ENCODE measurements at places on chromosomes 12 and 14. TPM values are rescaled to one million over a fixed set of nuclear protein-coding genes. Genes with fewer than 3 reads are reported as not detected.
A peak's percentile ranks its signal among the peaks of the same experiment; 100 is the strongest.

The KLHL33 gene
- total RNA-seq = under 0.01 TPM

- H3K36me3 ChIP-seq = no peaks in the 10 kb centered on the region
- H3K27me3 ChIP-seq = peaks cover 22% of the 10 kb centered on the region
- H3K27ac ChIP-seq = no peak overlapping the region
- no peaks in the 10 kb centered on the region for H3K4me1 ChIP-seq
These were observed 22.3 kb downstream of the DYRK4 start for GRCh38 chr12:4584281-4584680.

DNA sequence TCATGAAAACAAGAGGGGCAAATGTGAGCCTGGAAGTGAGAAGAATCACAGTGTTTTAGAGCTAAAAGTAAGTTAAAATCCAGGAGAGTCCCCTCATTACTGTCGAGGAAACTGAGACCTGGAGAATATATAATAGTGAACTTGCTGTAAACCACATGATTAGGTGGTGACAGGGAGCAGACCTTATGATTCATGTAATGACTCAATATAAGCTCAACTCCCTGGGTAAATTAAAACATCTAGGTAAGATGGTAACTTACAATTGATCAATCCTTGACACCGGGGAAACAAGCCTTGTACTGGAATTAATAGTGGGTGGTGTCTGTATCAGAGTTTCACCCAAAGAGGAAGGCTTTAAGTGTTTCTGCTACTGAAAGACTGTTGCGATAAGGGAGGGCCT is 269.3 kb downstream of the SNAPC1 start:
- no peaks in the 10 kb centered on the region for H3K36me3 ChIP-seq
- H3K4me3 ChIP-seq = no peak overlapping the region
- H3K4me1 ChIP-seq = no peaks in the 10 kb centered on the region
- no peaks in the 10 kb centered on the region for H3K27me3 ChIP-seq
- no peak overlapping the region for H3K27ac ChIP-seq

- H3K27me3 ChIP-seq = no peaks in the 10 kb centered on the region
- H3K4me3 ChIP-seq = no peak overlapping the region
- peaks cover 5% of the 10 kb centered on the region for H3K4me1 ChIP-seq
- H3K36me3 ChIP-seq = no peaks in the 10 kb centered on the region
These were observed 73.9 kb downstream of the AKAP6 start for GRCh38 chr14:32403021-32403420.

The STAC3 gene
- total RNA-seq = not detected

The ZNF740 gene
- total RNA-seq = 10.4 TPM

GRCh38 chr12:126191031-126191891 is 1126.0 kb downstream of the AACS start:
- DNase-seq = no peak
- H3K4me1 ChIP-seq = no peaks in the 10 kb centered on the region
- H3K4me3 ChIP-seq = peak overlapping the region; percentile 34
- H3K27ac ChIP-seq = no peak overlapping the region
- no peaks in the 10 kb centered on the region for H3K36me3 ChIP-seq

The ADAM21 gene
- total RNA-seq = not detected

The GPRC5D gene
- not detected for total RNA-seq

- H3K27ac ChIP-seq = no peak overlapping the region
- H3K4me3 ChIP-seq = no peak overlapping the region
- no peaks in the 10 kb centered on the region for H3K36me3 ChIP-seq
- peaks cover 4% of the 10 kb centered on the region for H3K4me1 ChIP-seq
- H3K27me3 ChIP-seq = no peaks in the 10 kb centered on the region
These were observed 18.8 kb upstream of the GAS2L3 start for GRCh38 chr12:100554608-100555077.

- no peak overlapping the region for H3K27ac ChIP-seq
- H3K4me3 ChIP-seq = no peak overlapping the region
- peaks cover 10% of the 10 kb centered on the region for H3K36me3 ChIP-seq
- H3K4me1 ChIP-seq = peaks cover 5% of the 10 kb centered on the region
- H3K27me3 ChIP-seq = no peaks in the 10 kb centered on the region
These were observed 77.5 kb upstream of the ATP2A2 start for GRCh38 chr12:110203546-110203945.

The SIRT4 gene
- total RNA-seq = 2.8 TPM

DNA sequence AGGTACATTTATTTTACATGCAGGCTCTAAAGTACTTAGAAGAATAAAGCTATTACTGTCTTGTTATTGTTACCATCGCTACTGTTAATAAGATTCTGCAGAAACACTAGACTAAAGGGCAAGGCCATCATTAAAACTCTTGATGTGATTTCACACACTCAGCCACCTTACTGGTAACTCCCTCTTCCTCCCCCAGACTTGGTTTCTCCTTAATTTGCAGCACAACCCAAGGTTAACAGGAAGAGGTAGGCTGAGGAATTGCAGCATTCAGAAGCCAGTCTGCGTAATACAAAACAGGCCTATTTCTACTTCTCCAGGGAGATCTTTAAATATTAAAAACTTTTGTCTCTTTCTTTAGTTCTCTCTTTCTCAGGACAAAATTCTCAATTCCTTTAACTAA is 210.3 kb downstream of the BTG1 start:
- H3K4me1 ChIP-seq = peaks cover 12% of the 10 kb centered on the region
- no peak for DNase-seq
- no peak overlapping the region for H3K27ac ChIP-seq
- no peaks in the 10 kb centered on the region for H3K27me3 ChIP-seq

The CPM gene
- 73.6 TPM for total RNA-seq

DNA sequence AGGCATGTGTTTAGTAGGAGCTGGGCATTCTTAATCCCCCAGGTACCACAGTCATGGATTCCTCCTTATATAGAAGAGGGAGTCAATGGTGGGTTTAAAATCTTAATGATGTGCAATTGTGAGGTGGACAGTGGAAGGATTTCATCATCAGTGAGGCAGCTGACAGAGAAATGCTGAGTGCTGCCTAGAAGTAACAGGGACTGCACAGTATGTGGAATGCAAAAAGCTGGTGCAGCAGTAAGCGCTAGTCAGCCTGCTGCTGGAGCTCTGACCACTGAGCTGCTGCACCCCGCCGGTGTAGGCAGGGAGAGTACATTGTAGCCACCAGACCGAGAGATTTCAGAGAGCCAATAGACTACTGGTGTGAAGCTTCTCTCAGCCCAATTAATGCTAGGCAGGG is 80.5 kb upstream of the DACT1 start:
- H3K36me3 ChIP-seq = no peaks in the 10 kb centered on the region
- no peaks in the 10 kb centered on the region for H3K27me3 ChIP-seq
- DNase-seq = no peak
- no peaks in the 10 kb centered on the region for H3K4me1 ChIP-seq

DNA sequence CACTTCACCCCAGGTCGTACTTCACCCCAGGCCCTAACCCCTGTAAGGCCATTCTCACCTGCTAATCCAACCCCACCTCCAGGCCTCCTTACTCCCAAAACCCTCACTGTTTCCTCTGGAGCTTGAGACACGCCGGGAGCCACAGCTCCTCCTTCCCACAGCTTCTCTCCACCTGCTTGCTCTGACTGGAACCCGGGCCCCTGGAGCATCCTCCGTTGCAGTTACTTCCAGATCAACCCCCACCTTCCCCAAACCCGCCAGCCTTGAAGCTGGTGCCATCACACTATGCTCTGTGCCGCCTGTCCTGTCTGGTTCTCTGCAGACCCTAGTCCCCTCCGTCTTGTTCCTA is 34.6 kb upstream of the PPP2R5C start:
- DNase-seq = no peak
- H3K4me3 ChIP-seq = no peak overlapping the region
- no peaks in the 10 kb centered on the region for H3K27me3 ChIP-seq
- no peak overlapping the region for H3K27ac ChIP-seq
- H3K36me3 ChIP-seq = no peaks in the 10 kb centered on the region
- peaks cover 10% of the 10 kb centered on the region for H3K4me1 ChIP-seq

Data from stomach (tissue), 19 donors.